Hepatocyte (in vitro differentiated cells): ENCODE measurements at places on chromosomes 2 and 18. TPM values are rescaled to one million over a fixed set of nuclear protein-coding genes. Genes with fewer than 3 reads are reported as not detected.

Gene CFAP65
- 0.03 and 0.12 TPM in 2 replicates for total RNA-seq

Gene ANKRD53
- total RNA-seq: 0.48 and 0.97 TPM in 2 replicates

Gene MALL
- 30.8 and 36.0 TPM in 2 replicates for total RNA-seq

Gene RAX
- not detected in 2 replicates for total RNA-seq

Gene LIMS4
- total RNA-seq: 0.90 and 3.0 TPM in 2 replicates

Gene TFCP2L1
- 2.2 and 2.5 TPM in 2 replicates for total RNA-seq

Gene LYG2
- total RNA-seq: not detected in 2 replicates

Gene RBM44
- total RNA-seq: 0.40 and 0.53 TPM in 2 replicates

Gene BCL2L11
- 25.3 and 26.5 TPM in 2 replicates for total RNA-seq

Gene ERFE
- total RNA-seq: 0.27 TPM in 1 of 2 replicates, not detected in the other

Gene NYAP2
- 0.37 and 1.0 TPM in 2 replicates for total RNA-seq

Gene COLEC11
- 22.6 TPM in 2 replicates for total RNA-seq

Gene PFN4
- 0.24 and 1.2 TPM in 2 replicates for total RNA-seq

Gene TUBB8B
- 0.16 TPM in 1 of 2 replicates, not detected in the other for total RNA-seq

Gene SCN7A
- total RNA-seq: 4.9 and 5.0 TPM in 2 replicates

Gene ZNF236
- total RNA-seq: 7.5 and 8.2 TPM in 2 replicates
